Mesothelial cell of epicardium (in vitro differentiated cells): ENCODE measurements at places on chromosomes 6 and 20.

GRCh38 chr20:43492101-43492500 lies 15.4 kb upstream of the L3MBTL1 start:
- DNase-seq: no peak

DNA sequence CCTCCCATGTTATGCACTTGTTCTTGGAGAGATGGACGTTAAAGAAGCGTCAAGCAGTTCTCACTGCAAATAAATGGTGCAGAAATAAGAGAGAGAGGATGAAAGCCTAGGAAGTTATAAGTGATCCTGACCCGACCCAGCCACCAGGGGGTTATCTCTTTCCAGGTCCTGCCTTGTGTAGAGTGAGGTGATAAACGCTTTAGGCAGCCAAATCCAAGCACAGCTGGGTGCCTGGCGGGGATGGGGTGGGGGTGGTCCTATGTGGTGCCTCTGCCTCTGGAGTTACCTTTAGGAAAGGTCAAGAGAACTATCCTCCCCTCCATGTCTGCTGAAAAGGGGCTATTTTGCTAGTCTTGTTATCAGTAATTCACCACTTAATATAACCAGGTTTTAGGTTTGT lies 9.2 kb upstream of the TFAP2A start:
- DNase-seq: no peak

DNA sequence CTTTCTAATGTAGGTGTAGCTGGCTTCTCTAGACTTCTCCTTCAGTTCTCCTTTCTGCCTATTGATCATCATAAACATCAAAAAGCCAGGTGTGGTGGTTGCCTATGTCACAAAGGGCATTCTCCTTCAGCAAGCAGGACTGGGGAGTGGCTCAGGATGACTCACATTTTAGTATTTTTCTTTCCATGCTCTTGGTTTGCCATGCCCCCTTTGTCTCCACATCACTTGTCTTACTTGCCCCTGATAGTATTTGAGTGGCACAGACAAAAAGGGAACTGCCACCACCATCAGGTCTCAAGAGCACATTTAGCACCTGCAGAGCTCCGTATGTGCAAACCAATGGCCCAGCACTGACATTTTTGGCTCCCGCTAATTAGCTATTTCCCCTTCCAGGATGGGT lies 698.8 kb downstream of the DHX35 start:
- no peak for DNase-seq

GRCh38 chr6:38034274-38034914 lies 214.9 kb downstream of the ZFAND3 start:
- DNase-seq: no peak

- DNase-seq: no peak
Measured at GRCh38 chr6:136889271-136890193, 32.6 kb upstream of the SLC35D3 start.

DNA sequence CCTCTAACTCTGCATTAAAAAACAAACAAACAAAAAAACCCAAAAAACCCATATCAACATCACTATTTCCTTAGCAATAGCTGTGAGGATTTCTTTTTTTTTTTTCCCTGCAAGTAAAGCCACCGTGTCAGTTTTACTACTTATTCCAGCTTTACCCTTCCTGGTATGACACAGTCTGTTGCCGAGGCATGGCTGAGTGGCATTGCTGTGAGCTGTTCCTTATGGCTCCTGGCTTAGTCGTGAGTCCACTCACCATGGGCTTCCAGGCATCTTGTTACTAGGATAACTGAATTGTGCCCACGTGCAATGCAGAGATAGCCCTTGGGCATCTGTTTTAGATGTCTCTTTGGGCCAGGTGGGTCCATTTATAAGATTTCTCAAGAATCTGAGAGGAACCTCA lies 84.8 kb downstream of the LRRC1 start:
- no peak for DNase-seq

DNA sequence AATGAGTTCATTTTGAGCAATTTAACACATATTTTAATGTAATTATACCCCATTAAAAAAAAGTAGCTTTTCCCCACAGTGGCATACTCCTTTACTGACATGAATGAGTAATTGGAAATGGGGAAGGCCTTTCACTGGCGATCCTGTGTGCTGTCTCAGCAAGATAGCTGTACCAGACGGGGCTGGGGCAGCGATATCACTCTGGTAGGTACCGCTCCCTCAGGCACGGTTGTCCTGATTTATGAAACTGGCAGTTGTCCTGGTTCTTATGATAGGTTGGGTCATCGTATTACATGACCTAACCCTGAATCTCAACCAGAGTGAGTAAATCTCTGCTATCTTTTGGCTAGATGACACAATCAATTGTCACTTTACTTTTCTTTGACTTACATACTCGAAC lies 355.0 kb upstream of the MAP3K7 start:
- no peak for DNase-seq

DNA sequence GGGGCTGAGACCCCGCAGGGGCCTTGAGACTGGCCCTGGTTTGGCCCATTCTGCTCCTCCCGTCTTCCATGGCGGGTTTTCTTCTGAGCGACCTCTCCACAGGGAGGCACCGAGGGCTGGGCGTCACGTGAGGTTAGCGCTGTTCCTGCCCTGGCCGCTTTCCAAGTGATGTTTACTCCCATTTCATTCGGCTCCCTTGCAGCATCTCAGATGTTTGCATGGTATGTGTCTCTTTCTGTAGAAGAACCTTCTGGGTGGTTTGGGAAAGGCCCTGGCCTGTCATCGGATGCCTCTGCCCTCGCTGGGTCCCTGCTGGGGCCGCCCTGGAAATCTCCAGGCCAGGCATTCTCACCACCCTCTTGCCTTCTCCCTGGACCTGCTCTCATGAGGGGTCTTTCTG lies 17.3 kb downstream of the RAMACL start:
- no peak for DNase-seq

DNA sequence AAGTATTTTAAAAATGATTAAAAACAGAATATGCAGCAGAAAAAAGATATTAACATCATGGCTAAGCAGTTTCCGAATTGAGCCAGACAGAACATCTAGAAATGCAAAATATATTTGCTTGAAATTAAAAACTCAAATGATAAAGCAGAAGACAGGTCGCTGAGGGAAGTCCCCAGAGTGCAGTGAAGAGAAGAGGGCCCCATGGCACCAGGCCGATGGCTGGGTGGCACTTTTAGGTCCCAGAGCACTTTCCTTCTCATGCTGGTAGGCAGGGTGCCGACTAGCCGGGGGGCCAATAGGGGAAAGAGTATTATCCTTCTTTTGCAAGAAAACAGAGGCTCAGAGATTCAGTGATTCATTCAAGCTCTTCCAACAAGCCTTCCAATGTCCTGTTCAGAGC lies 58.9 kb downstream of the MYH7B start:
- no peak for DNase-seq

DNA sequence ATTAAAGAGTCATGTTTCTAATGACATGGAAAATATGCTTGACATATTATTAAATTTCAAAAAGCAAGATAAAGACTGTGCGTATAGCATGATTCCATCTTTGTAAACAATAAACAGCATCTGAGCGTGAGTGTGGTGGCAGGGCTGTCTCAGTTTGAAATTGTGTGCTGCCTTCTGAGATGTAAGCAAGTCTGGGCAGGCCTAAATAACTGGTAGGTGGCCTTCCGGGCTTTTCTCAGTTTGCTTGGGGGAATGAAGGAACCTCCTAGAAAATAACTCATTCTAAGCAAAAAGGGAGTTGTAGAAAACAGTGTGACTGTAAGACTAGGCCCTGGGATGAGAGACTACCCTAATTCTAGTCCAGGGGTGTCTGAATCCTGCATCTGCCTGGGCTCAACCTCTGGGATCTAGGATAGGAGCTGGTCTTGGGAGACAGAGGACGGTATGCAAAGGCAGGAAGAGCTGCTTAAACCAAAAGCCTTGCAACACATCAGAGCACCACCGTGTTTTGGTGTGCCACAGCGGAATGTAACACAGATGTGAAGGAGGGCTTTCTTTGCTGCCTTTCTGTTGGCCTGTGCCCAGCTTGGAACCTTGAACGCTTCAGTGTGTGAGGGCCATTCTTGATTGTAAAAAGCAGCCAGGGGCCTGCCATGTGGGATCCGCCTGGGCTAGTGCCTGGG lies 63.5 kb upstream of the L3MBTL3 start:
- DNase-seq: no peak

DNA sequence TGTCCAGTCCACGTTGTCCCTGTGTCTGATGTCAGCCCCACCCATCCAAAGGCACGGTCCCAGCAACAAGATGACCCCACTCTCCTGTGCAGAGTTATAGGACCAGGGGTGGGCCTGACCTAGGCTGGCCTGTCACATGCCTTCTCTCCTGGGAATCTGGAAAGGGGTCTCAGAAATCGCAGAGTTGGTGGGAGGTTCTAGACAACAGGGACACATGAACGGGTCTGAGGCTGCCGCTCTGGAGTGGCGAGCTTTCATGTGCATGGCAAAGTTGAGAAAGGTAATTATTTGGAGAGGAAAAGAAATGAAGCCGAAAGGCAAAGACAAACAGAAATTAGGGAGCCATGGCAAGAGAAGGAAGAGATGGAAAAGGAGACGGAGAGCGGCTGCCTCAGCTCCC lies 29.5 kb downstream of the BFSP1 start:
- DNase-seq: peak; percentile 35

GRCh38 chr20:64108731-64109681 lies 1.6 kb upstream of the NPBWR2 start:
- peak; percentile 29 for DNase-seq

GRCh38 chr6:154314084-154314483 lies 42.5 kb downstream of the IPCEF1 start:
- no peak for DNase-seq

DNA sequence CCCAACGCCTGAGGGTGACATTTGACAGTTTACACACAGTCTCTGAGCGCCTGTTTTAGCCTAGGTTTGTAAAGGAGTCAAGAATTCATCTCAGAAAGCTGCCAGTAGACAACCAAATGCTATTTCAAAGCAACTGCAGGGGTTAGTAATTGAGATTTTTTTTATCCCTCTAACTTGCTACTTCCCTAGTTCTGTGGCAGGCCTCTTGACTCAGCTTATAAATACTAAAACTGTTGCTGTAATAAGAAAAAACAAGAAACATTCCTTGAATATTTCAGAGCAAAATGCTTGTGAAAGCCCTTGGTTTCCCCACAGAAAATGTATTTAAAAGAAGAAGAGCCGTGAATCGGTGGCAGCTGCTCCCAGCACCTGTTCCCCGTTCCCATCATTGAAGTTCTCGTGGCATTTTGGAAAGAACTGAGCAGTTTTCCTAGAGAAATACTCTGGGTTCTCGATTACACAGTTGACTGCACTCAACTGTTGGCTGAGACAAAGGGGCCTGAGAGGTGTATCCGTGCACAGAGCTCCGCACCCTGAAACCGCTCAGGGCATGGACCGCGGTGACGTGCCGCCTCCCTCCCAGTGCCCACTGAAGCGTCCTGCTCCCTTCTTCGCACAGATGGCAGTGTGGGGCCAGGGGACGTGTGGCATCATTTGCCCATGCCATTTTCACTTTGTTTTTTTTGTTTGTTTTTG lies 20.9 kb downstream of the DLL1 start:
- no peak for DNase-seq

GRCh38 chr6:53568776-53569616 lies 24.1 kb upstream of the GCLC start:
- no peak for DNase-seq

- no peak for DNase-seq
Measured at GRCh38 chr6:24910331-24910960, 25.3 kb downstream of the RIPOR2 start.

DNA sequence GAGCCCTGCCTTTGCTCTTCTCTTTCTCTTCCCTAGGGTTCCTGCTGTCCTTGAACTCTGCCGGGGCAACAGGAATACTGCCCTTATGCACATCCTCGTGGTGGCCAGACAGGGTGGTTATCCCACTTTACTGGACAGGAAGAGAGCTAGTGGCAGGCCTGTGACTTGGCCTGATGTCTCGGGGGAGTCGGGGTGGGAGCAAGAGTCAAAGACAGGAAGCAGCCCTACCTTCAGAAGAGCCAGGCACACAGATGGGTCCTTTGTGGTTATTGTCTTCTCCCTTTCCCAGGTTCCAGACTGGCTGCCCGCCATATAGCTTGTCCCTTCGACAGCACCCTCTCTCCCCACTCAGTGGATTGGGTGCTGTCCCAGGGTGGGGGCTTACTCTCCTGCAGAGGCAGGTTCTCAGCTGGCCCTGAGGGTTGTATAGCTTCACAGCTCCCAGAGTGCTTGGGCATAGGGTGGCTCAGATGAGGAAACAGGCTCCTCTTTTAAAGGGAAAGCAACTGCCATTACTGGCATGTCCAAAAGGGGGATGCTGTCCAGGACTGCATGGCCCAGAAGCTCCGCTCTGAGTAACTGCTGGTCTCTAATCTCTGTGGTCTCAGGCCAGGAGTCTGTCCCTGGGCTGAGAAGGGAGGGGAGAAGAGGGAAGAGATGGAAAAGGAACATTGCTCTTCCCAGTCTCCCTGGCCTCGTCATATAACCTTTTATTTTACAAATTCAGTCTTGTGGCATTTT lies 17.3 kb downstream of the PLCG1 start:
- DNase-seq: no peak
